Activated CD8-positive, alpha-beta memory T cell treated with anti-CD3 and anti-CD28 coated beads for 1 hour (primary cell): ENCODE measurements at places on chromosomes 2 and 18.
A peak's percentile ranks its signal among the peaks of the same experiment; 100 is the strongest.

- DNase-seq: no peak
Observed at GRCh38 chr2:241009191-241009590, 10.8 kb downstream of the SNED1 start.

GRCh38 chr2:177921726-177922125 is 150.9 kb downstream of the PDE11A start:
- no peak for DNase-seq

DNA sequence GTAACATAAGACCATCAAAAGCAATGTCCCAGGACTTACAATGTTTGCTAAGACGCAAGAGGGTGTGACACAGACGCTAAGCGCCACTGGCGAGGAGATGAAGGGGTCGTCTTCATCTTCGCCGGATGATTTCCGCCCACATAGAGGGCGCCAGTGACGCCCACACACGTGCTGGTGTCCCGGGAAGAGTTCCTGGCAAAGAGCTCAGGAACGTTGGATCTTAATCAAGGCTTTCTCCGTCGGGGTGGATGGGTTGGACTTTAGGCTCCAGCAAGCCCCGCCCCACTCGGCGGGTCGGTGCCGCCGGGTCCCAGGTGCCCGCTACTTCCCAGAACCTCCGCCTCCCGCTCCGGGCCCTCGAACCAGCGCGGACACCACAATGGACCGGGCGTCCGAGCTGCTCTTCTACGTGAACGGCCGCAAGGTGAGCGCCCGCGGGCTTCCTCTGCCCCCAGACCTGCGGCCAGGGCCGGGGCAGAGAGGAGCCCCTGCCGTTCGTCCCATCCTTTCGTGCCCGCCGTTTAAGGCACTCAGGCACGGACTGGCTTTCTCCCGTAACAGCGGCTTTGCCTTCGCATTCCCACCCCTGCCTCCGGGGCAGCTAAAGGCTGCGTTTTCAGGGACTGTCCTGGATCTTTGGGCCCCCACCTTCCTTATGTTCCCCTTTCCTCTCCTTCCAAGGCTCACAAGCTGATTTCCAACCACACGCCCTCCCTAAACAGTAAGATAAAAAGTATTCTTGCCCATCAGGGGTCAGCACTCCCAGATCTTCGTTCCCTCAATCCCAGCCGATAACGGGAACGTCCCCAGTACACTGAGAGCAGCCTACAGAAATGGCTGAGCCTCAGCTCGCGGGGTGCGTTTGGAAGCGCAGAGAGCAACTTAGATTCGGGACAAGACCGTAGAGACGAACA is at the start of gene AOX1:
TSS of gene AOX1 (plus strand) at position 285 of the 914 bp plus-strand sequence. CDS start at position 380, 95 bp downstream.
- DNase-seq: no peak

- DNase-seq: no peak
Observed at GRCh38 chr2:180646756-180647155, 333.6 kb upstream of the UBE2E3 start.

DNA sequence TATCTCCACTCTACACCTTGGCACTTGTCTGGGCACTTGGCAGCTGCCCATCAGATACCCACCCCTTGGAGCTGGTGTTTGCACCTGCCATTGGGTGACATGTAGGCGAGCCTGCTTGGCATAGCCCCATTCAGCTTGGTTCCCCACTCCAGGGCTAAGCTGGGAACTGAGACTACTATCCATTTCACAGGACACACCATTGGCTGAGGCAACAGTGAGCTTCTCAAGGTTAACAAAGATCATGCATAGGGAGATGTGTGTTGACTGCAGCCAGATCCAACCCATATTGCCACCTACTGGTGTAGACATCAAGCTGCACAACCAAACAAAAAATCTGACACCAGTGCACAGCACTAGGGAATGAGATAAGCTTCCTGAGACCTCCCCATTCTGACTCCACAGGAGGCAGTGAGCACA is 1389.8 kb upstream of the TMEFF2 start:
- no peak for DNase-seq

DNA sequence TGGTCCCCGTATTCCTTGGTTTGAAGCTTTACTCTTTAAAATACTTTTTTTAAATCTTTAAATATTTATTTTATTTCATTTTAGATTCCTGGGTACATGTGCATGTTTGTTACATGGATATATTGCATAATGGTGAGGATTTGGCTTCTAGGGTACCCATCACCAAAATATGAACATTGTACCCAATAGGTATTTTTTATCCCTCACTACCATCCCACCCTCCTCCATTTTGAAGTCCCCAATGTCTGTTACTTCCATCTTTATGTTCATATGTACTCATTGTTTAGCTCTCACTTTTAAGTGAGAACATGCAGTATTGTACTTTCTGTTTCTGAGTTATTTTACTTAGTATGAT is 59.5 kb upstream of the IL1RL1 start:
- DNase-seq: no peak

DNA sequence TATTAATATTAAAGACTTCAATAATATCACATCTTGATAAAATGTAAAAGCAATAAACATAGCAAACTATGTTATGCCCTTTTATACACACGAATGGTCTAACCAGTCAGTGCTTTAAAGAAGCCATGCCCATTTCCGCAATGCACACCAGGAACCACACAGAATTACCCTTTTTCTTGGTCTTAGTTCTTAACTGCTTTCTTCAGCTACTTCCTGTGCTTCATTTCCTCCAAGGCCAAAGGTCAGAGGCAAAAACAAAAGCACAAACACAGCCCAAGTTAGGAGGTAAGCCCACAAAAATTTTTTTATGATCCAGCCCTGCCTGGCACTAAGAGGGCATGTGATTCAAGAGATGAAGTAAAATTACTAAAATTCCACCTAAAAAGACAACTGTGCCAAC is 267.2 kb downstream of the FBXO15 start:
- DNase-seq: no peak

DNA sequence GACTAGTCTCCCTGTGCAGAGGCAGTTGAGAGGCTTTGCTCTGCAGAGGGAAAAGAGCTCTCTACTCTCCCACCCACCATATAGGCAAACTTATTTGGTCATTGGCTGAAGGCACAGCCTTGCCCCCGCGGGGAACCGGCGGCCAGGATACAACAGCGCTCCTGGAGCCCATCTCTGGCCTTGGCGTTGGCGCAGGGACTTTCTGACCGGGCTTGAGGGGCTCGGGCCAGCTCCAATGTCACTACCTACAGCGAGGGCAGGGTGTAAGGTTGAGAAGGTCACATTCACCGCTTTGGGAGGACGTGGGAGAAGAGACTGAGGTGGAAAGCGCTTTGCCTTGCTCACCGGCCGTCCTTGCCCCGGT is 2.2 kb downstream of the ONECUT2 start:
- no peak for DNase-seq

GRCh38 chr2:85591563-85591962 is 4.0 kb upstream of the RNF181 start:
- no peak for DNase-seq

DNA sequence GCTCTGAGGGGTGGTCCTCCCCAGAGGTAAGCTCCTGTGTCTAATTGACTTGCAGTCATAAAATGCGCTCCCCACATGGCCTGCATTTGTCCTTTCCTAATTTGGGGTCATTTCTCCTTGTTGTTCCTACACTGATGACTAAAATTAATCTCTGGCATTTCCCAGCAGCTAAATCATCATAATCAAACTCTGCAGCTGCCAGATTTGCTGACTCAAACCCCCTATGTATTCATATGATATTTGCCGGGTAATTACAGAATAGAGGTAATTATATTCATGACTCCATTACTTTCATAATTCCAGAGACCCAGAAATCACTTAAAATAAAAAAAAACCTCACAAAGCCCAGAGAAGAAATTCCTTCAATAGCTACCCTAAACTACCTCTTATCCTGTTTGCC is 331.4 kb upstream of the KLHL29 start:
- DNase-seq: no peak

- DNase-seq: no peak
Observed at GRCh38 chr2:169089182-169089581, 19.8 kb downstream of the DHRS9 start.

DNA sequence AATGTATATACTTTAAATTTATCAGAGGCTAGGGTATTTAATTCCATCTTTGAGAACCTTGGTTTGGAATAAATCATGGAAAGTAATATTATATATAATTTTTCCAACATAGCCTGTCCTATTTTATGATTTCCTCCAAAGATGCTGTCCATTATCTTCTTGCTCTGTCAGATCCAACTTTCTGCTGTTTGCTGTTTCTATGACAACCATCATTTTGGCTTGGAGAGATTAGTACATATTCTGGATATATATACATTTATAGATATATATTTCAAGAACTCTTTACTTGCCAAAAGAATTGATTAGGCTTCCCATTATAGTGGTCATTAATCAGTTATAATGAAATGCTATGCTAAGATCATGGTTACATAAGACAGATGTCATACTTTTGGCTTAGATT is 31.3 kb downstream of the CSRNP3 start:
- DNase-seq: no peak

GRCh38 chr18:41687138-41687537 is 267.9 kb upstream of the PIK3C3 start:
- DNase-seq: no peak

DNA sequence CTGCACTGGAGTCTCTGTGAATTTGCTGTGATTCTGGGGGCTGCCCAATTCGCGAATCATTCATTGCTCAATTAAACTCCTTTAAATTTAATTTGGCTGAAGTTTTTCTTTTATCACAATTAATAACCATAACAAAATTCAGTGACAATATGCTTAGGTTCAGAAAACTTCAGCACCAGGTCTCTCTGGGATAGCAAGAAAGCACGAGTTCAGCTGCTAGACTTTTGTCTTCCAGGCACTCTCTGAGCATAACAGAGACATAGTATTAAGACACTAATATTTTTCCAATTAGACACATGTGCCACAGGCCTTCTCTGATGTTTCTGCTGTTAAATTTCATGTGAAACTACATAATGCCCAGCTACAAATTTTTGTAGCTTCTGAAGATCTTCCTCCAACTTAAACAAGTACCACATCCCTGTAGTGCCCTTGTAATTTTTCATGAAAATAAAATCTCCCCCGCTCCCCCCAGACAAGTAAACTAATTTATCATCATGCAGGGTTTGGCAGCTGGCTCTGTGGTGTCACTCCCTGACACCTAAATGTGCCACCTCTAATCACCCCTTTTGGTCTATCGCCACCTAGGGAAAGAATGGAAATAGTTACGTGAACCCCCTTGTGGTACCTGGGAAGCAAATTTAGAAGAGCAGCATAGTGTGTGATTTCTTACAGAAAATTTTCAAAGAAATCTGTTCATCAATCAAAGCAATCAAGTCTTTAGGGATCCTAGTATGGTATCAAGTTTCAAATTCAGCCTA is 94.1 kb downstream of the CSRNP3 start:
- DNase-seq: no peak

- no peak for DNase-seq
Observed at GRCh38 chr2:43379494-43379893, 153.1 kb upstream of the ZFP36L2 start.

GRCh38 chr2:20487392-20488174 is 40.7 kb downstream of the RHOB start:
- no peak for DNase-seq

- no peak for DNase-seq
Observed at GRCh38 chr18:57437766-57438671, 2.8 kb downstream of the ONECUT2 start.

- no peak for DNase-seq
Observed at GRCh38 chr2:75646090-75646582, 447 bp upstream of the MRPL19 start.

DNA sequence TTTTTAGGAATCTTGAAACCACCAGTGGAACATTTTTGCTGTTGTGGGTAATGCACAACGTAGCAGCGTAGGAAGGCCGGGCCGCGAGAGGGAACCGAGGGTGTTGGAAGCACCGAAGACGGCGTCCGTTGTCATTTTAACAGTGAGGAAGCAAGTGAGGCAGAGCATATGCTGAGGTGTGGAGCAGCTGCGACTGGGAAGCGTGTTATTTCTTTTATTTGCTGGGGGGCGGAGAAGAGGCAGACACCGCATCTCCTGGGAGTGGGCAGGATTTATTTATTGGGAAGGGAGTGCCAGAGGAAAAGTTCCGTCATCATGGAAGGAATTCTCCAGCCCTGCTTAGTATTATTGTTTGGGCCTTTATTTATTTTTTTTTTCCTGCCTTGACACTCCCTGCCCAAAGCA is 232.8 kb downstream of the KLHL29 start:
- DNase-seq: no peak

DNA sequence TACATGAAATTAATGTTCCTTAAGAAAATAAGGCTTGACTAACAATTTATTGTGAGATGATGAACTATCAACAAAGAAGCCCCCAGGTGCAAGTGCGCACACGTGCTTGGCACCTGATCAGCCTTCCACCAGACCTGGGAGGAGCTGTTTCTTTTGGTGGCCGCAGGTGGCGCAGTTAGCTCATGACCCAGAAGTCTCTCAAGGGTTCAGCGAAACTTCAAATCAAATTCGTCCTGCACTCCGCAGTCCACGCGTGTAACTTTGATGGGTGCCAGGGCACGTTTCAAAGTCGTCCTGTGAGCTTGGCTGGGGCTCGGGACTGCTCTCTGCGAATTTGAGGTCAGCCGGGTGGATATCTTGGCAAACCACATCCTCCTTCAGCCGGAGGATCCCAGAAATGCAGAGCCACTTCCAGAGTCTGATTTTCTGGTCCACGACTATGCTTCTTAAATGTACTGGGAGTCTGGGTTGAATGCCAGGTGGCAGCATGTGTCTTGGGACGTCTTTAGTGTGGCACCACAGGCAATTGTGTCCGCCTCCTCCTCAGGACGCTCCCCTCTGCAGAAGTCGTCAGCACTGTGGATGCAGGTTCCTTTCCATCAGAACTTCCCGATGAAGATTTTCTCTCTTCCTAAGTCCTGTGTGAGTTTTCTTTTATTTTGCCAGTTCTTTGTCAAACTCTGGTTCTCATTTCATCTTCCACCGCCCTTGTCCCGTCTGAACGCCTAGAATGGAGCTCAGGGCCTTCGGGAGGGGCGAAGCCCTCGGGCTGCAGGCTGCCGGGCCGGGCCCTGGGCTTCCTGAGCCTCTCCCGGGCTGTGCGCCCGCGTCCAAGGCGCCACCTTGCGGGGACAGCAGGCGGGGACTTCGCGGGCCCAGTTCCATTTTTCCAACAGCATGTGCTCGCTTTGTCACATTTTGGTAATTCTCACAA is 61.3 kb upstream of the RAPGEF4 start:
- DNase-seq: peak; percentile 6

GRCh38 chr2:189576396-189576795 is 4.2 kb downstream of the SLC40A1 start:
- DNase-seq: no peak

DNA sequence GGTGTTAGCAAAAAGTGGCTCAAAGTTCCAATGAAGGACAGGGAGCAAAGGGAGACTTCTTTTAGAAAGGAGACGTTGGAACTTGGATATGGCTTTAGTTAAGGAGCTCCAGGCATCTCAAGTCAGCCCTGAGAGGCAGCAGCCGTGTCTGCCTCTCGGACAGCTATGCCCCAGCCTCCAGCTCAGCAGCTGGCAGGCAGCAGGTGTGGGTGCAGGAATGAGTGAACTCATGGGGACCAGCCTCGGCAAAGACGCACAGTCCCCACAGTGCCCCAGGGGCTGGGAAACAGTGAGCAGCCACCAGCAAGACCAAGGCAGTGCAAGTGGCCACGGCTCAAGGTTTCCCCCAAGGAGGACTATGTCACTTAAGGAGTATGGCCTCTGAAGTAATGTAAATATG is 1.6 kb upstream of the LRRFIP1 start:
- no peak for DNase-seq

- no peak for DNase-seq
Observed at GRCh38 chr2:236254001-236254400, 10.2 kb downstream of the ASB18 start.

GRCh38 chr2:8564475-8564874 is 117.4 kb upstream of the ID2 start:
- DNase-seq: no peak

- no peak for DNase-seq
Observed at GRCh38 chr18:32289483-32290075, 99.7 kb downstream of the MEP1B start.
